ENCODE measurements at places on chromosomes 6 and 20.

GRCh38 chr6:44298864-44299263, 14.3 kb downstream of the AARS2 start:
- DNase-seq: no peak

DNA sequence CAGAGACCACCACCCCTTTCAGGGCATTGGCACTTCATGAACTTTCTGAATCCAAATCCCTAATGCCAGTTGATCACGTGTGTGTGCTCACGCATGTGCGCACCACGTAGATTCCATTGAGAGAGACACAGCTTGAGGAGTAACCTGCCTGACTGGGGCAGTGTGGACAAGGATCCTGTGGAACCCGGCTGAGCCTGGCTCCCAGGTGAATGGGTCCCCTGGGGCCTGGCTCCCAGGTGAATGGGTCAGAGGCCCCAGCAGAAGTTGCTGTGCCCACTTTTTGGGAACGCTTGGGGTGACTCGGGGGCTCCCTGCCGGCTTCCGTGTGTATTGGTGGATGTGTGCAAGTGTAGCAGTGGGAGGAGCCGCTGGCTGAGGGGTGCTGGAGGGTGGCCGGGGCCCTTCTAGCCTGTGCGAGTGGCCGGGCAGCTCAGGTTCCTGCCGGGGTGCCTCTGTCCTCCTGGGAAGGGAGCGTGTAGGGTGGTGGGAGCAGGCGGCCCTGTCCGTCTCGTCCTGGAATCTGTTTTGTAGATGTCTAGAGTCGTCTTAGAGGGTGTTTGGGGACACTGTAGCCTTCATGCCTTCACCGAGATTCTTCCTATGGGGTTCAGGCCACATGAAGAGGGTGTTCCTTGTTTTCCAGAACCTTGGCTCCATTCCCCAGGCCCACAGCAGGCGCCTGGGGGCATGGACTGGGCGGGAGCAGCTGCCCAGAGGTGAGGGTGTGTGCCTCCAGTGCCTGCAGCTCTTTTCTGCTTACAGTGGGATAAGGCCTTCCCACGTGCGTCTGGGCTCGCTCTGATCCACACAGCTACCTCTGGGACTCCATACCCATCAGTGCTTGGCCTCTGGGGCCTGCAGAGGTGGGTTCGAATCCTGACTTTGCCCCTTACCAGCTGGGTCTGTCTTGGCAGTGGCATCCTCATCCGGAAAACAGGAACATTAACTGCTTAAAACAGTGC, 3.2 kb downstream of the RBM38 start:
- DNase-seq: no peak

DNA sequence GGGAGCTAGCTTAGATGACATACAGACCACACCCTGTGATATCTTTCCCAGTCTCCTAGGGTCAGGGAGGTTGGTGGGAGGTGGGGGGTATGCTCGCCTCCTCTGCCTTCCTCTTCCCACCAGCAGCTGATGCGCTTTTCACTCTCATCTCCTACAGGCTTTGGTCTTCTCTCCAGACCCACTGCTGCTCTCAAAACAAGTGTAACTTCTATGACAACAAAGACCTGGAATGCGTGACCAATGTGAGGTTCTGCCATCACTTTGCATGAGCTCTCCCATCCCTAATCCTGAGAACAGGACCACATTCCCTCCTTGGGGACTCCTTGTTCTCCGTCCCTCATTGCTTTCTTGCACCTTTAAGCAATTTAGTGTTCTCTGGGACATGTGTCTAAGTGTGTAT, 2.7 kb downstream of the CTSA start:
- DNase-seq: no peak

GRCh38 chr6:11714798-11715285, 63.8 kb downstream of the ADTRP start:
- no peak for DNase-seq

- no peak for DNase-seq
Measured at GRCh38 chr6:169171951-169172350, 81.7 kb downstream of the THBS2 start.

- no peak for DNase-seq
Measured at GRCh38 chr6:6417475-6417874, 97.0 kb upstream of the F13A1 start.

DNA sequence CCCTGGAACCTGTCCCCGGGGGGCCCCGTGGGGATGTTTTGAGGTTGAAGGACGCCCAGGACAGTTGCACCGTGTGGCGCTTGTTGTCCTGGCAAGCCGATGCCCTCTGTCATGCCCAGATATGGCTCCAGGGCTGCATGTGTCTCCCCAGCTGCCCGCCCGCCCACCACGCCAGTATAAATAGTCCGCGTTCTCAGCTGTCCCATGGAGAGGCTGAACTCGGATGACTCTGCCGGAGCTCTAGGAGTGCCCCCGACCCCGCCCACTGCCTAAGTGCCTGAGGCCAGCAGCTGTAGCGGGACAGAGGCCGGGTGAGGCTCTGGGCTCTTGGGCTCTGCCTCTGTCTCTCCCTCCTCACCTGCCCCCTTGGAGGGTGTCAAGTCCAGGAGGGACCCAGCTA, 83.0 kb upstream of the GATA5 start:
- DNase-seq: no peak
